CD4-positive, alpha-beta T cell treated with Interleukin-1 beta for 1 hour (primary cell): ENCODE measurements at places on chromosomes 6 and 20.

- DNase-seq: no peak
Measured at GRCh38 chr6:152671171-152671570, 26.5 kb upstream of the MYCT1 start.

DNA sequence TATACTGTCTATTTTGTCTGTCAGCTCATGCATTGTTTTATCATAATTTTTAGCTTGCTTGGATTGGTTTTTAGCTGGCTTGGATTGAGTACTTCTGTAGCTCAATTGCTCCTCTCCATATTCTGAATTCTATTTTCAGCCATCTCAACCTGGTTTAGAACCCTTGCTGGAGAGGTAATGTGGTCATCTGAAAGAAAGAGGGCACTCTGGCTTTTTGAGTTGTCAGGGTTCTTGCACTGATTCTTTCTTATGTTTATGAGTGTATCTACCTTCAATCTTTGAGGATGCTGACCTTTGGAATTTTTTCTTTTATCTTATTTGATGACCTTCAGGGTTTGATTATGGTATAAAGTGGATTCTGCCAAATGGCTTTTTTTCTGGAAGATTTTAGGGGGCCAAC lies 632.7 kb upstream of the ID4 start:
- no peak for DNase-seq

DNA sequence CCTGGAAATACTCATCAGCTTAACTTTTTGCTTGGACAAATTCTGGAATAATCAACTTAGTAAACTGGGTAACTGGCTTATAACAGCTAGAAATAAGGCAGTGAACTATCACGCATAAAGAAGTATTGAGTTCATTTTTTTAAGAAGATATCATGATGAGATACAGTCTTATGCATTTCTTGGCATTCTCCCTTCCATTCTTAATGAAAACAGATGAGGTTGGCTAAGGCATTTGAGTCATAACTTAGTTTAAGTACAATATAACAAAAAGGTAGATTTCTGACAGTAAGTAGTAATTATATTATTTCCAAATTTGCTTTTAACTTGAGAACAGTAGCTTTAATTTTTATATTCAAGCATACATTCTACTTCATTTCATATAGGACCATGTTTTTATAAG lies 56.1 kb downstream of the SAMD5 start:
- no peak for DNase-seq

DNA sequence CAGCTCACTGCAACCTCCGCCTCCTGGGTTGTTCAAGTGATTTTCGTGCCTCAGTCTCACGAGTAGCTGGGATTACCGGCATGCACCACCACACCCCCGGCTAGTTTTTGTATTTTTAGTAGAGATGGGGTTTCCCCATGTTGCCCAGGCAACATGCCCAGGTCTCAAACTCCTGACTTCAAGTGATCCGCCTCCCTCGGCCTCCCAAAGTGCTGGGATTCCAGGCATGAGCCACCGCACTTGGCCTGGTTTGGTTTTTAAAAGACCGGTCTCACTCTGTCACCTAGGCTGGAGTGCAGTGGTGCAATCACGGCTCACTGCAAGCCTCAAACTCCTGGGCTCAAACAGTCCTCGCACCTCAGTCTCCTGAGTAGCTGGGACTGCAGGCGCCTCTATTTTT lies 40.1 kb downstream of the VSTM2L start:
- no peak for DNase-seq

DNA sequence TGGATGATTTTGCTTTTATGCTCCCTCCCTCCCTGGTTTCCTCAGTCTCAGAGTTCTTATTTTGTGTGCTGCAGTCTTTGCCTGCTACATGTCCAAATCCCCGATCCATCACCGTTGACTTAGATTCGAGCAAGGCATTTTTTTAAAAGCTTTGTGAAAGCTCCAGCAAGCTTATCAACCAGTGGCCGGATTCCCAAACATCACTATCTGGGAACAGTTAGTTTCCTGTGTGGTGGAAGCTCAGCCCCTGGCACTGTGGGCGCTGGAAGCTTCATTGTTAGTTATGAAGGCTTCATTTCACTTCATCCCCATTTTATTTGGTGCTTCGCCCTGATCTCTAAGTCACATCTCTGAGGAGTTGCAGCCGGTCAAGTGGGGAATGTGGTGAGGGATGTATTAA lies 44.7 kb downstream of the DEK start:
- no peak for DNase-seq

- no peak for DNase-seq
Measured at GRCh38 chr20:6074145-6074561, 20.3 kb upstream of the LRRN4 start.

DNA sequence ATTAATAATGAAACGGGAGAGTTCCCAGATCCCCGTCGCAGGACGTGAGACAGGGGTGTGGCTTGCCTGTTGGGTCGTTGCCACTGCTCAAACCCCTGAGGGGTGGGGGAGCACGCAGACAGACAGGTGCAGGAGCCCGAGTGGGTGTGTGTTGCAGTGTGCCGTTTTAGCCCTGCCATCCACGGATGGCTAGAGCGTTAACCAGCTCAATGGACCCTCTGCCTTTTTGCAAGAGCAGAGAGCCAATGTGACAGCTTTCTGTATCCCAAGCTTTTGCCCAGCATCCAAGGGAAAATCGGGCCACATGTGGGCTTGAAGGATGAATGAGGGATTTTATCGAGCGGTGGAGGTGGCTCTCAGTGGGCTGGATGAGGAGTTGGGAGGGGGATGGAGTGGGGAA lies 237.9 kb downstream of the TSHZ2 start:
- no peak for DNase-seq

GRCh38 chr6:80179695-80180094 lies 73.2 kb downstream of the BCKDHB start:
- no peak for DNase-seq
